ENCODE measurements at places on chromosomes 3 and 15.

GRCh38 chr3:40969756-40970466 is 229.4 kb upstream of the CTNNB1 start:
- DNase-seq = no peak

DNA sequence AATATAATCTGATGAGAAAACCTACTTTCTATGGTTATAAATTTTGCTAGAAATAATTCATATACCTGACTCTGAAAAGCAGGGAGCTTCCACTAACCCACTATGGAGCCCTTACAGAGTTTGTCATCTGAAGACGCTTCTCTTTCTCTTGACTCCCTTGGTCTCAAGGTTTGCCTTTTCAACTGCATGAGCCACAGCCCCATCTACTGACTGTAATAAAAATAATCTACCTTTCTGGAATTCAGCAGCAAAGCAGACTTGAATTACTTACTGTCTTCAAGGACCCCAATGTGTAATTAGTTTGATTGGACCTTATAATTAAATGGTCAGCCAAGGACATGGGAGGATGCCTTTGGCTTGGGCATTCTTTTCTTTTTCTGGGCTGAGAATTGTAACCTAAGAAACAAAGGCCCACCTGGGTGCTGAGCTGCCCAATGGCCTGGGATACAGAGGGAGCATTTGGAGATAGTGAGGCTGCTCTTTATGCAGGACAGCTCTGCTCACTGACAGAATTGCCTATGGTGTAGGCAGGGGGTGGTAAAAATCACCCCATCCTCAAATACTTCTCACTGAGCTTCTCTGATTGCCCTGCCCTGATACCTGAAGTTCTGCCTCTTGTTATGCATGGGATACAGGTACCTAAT is 178.6 kb upstream of the TRIM42 start:
- no peak for DNase-seq

- DNase-seq = no peak
These were observed 59.9 kb downstream of the HOMER2 start for GRCh38 chr15:82892573-82892972.

GRCh38 chr3:141878326-141878725 is 1.9 kb downstream of the ATP1B3 start:
- DNase-seq = no peak

GRCh38 chr3:57743496-57743895 is 12.6 kb upstream of the SLMAP start:
- no peak for DNase-seq

- DNase-seq = no peak
These were observed 7.1 kb upstream of the DLL4 start for GRCh38 chr15:40921949-40922607.

GRCh38 chr3:53888232-53888631 is 3.4 kb downstream of the SELENOK start:
- DNase-seq = peak; percentile 1

DNA sequence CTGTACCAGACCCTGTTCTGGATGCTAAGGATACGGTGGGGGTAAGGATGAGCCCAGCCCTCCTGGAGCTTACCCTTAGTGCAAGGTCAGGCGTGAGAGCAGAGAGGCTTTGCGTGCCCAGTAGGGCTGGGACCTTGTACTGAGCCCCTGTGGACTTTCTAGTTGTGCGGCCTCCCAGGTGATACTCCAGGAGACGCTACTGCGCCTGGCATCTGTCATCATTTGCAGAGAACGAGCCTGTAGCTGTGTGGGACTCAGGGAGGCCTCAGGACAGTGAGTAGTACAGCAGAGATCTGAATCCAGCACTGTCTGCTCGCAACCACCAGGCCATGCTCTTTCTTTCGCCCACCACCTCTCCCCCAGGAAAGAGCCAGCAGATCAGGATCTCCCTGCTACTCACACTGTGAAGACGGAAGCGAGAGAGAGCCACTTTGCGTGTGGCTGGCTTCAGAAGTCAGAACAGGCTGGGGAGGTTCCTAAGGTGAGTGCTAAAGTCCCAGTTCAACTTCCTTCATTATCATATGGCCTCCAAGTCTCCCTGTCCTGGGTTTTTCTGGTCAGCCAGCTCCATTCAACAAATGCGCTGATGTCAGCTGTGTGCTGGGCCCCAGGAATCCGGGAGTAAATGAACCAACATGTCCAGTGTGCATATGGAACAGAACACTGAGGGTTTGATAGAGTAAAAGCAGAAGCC is 38.2 kb upstream of the ITGA11 start:
- no peak for DNase-seq

GRCh38 chr3:44419116-44419922 is 58.2 kb downstream of the ZNF445 start:
- DNase-seq = no peak

DNA sequence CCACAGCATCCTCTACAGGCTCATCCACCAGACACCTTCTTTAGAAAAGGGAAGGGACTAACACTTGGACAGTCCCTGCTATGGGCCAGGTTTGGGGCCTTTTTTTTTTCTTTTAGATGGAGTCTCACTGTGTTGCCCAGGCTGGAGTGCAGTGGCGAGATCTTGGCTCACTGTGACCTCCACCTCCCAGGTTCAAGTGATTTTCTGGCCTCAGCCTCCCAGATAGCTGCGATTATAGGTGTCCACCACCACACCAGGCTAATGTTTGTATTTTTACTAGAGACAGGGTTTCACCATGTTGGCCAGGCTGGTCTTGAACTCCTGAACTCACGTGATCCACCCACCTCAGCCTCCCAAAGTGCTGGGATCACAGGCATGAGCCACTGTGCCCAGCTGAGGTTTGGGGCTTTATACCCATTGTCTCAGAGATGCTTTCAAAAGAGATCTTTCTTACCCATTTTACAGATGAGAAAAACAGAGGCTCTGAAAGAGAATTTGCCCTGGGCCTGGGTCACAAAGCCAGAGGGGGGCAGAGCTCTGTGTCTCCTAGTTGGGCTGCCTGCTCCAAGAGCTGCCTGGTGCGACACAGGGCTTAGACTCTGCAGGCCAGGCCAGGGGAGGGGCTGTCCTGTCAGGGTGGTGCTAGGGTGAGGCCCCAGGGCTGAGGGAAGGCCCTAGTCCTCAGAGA is 11.6 kb downstream of the LINGO1 start:
- DNase-seq = no peak

DNA sequence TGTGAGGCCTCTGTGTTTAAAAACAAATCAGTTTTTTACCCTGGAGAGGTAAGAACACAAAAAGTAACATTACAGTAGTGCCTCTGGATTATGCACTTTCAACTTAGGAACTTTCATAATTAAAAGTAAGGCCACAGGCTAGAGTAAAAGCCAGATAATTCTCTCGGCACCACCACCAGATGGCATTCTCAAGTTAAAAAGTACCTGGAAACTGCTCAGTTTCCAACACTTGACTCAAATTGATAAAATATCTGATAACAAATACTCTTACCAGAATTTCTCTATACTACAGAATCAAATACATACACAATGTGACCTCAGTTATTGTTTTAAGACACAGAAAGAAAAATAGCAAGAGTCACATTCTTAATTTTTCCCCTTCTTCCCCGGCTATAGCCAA is 19.9 kb downstream of the SPICE1 start:
- peak; percentile 35 for DNase-seq

DNA sequence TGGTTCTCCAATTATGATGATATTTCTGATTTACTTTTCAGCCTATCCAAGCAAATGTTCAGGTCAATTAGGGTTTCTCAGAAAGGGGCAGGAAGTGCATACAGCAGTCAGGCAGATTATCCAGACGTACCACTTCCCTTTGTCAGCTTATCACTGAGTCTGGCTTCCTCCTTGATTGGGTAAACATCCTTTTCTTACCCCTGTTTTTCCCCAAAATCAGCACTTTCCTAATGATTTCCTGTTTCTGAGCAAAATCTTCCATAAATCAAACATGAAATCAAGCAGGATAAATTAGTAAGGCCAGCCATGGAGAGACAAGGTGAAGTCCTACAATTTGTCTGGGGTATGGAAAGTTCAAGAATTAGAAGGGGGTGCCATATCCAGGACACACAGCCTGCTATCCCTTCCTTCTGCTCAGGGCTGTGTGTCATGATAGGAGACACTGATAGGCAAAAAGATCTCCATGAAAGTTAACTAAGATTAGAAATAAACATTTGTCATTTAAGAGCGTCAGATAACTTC is 29.0 kb downstream of the ADIPOQ start:
- no peak for DNase-seq

GRCh38 chr3:134904776-134905646 is 110.0 kb downstream of the EPHB1 start:
- DNase-seq = no peak

DNA sequence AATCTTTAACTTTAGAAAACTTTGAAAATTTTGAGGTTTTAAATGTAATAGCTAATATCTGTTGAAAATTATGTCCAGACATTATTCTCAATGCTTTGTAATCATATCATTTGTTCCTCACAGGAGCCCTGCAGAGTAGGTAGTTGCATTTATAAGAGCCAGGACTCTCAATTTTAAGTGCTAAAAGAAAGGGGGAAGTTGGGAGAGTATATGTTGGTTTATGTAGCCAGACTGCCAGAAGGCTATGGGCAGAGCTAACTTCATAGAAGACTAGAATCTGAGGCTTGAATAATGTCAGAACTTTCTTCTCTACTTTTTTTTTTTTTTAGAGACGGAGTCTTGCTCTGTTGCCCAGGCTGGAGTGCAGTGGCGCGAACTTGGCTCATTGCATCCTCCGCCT is 9.1 kb downstream of the VPS8 start:
- DNase-seq = no peak

- no peak for DNase-seq
These were observed 74.1 kb downstream of the ZNF280D start for GRCh38 chr15:56659197-56659596.

DNA sequence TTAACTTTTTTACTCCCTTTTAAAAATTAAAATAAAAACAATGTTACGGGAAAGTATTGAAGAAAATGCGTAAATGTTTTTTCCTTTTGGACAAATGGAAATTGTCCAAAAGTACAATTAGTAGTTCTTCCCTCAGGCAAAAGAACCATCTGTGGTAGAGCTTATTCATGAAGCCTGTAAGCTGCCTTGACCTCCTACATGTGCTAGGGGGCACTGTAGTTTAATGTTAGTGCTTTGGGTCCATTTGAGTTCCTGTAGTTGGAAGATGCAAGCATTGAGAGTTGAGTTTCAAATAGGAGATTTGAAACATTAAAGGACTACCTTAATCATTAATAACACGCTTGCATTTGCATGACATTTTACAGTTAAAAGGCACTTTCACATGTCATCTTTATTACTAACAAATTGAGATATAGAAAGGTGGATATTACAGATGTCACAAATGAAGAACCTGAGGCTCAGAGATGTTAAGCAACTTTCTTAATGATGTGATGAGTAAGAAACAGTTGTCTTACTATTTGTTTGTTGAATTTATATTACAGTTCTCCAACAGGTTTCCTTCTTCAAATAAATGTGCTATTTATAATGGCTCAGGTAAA is 1.8 kb upstream of the ZNF385D start:
- peak; percentile 62 for DNase-seq

DNA sequence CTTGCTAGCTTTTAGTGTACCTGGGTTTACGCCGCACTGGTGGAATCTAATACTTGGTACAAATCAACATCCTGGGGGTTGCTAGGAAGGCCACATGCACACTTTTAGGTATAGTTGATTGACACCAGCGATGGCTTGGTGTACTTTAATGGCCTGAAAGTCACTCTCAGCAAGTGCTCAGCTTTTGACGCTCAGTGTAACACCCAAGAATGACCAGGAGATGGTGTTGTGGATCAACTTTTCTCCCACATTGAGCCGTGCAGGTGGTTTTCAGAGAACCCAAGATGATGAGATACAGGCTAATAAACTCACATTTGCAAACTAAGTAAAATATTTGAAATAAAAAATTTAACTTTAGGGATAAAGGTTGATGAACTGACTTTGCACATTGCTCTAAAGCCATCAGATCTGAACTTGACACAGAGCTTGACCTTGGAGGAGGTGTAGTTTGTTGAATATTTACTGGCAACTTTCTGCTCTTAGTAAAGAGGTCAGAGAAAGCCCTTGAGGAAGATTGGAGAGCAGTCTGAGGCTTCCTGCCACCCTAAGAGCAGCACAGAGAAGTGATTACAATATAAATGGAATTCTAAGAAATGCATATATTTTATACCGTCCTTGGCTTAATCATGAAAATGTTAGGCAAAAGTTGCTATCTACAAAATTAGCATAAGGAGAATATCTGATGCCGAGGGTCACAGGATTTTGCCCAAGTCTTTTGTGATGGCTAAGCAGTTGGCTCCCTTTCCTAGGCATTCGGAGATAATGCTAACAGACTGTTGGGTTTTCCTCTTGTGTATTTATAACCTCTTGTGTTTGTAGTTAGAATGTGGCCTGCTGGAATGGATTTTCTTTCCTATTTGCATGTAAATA is 143.4 kb upstream of the RASGRP1 start:
- peak; percentile 63 for DNase-seq

- DNase-seq = no peak
These were observed 140.1 kb upstream of the IL12A start for GRCh38 chr3:159848348-159849118.
